ENCODE measurements at places on chromosomes 5 and 9.
A peak's percentile ranks its signal among the peaks of the same experiment; 100 is the strongest.

DNA sequence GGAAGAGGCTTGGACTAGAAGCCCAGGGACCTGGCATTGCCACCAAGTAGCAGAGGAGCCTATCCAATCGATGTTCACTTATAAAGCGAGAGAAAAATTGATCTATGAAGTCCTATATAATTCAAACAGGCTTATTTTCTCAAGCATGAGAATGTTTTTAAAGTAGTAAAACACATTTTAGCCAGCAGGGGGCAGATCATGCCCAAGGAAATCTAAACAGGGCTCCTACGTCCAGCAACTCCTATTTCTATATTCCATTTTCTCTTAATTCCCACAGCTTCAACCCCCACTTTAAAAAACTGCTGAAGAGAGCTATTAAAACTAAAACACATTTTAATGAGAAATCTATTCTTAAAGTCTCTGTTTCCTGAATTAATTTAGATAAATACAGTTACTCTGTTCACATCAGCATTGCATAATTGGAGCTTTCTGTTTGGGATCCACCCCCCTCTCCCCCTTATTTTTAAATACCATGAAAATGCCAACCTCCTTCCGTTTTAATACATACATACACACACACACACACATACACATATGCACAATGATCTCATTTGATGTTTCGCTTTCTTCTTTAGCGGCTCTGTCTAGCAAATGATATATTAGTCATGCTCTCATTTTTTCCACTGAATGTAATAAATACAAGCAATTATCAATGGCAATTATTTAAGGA lies 144.9 kb downstream of the MYO10 start:
- DNase-seq: peak; percentile 67

GRCh38 chr5:38417658-38418017 lies 138.8 kb downstream of the LIFR start:
- no peak for DNase-seq

- no peak for DNase-seq
Observed at GRCh38 chr9:17453751-17454150, 125.1 kb upstream of the SH3GL2 start.

DNA sequence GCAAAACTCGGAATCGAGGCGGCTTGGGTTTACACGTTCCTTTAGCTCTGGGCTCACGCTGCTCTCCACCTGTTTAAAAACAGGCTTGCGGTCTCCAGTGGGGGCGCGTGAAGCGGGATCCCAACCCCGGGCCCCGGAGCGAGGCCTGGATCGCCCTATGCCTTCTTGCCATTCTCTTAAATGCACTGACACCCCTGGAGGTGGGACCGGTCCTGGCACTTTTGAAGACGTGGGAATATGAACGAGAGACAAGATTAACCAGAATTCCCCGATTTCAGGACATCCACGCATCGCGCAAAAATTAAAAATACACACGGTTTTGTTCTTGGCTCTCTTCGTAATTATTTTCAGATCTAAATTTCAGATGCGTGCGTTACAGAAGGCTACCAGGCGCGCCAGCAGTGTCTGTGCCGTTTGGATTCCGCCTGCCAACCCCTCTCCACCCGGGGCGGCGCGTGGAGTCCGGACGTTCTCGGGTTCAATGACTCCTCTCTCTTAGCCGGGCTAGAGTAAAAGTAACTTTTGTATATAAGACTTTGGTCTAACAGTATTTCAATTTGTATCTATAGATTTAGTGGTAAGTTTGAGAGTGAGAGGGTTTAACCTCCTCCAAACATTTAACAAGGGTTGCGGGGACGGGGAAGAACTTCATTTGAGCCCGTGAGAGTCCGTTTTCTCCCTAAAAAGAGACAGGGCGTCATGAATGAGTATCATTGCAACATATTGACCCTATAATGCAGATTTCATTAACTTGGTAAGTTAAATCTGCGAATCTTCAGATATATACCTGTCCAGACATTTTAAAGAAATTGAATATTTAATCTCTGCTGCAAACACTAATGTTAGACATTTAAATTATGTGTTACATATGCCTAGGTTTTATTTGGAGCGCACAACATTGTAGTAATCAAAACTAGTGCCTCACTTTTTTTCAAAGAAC lies 3.8 kb downstream of the FOXD1 start:
- DNase-seq: no peak

DNA sequence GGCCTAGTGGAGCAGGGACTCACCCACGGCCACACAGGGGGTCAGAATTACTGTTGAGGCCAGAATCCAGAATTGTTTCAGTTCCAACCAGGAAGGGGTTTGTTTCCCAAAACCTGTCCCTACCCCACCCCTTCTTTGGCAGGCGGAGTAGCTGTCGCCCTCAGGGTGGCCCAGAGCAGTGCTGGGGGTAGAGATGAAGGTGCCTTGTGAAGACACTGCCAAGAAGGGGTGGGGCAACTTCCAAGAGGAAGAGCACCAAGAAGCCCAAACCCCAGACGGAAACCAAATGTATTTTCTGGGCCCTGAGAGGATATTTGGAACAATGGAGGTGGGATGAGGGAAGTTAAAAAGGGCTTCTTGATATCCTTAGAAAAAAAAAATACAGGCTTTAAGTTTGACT lies 11.4 kb upstream of the NDST1 start:
- no peak for DNase-seq

DNA sequence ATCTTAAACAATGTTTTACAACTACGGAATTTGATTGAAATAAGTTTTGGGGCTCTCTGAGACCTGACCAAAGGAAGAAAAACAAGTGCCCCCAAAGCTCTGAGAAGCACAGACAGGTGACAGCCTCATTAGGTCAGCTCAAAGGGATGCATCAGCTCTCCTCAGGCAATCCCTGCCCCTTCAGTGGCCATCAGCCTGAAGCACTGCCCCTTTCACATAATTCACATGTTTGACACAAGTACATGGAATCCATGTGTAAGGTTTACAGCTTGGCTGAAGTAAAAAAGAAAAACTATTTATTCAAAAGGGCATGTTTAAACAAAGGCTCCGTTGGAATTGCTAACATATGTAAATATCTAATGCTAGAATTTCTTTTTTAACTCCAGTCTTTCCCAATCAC lies 56.3 kb downstream of the TSSK1B start:
- DNase-seq: no peak

Data from RCC 7860 (cell line).